DMS 273 treated with DMSO at 0.1 percent for 48 hours (cell line): ENCODE measurements at places on chromosomes 6 and 20.

DNA sequence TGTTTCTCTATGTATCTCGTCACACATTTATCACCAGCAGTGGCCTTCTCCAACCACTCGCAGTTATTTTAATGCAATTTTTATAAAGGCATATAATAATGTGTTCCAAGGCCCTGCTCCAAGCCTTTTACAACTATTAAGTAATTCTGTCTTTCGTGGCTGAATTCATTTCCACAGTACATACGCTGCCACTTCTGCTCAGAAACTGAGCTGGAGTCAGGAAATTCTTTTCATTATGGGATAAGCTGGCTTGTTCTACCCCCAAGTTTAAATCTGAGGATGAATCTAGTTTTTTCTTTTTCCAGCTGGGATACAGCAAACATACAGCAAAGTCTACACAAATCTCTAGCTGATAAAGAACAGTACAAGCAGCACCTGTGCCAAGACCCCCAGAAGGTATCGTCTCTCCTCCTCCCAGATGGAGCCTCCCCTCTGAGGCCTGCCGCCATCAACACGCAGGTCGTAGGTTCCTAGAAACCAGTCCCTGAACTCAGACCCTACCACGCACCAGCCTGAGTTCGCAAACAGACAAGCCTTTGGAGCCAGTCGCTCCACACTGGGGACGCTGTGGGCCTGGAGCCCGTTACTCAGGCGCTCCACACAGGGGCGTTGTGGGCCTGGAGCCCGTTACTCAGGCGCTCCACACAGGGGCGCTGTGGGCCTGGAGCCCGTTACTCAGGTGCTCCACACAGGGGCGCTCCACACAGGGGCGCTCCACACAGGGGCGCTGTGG is 263.5 kb downstream of the THBS2 start:
- no peak for DNase-seq

GRCh38 chr6:7142918-7143475 is 35.2 kb downstream of the RREB1 start:
- no peak for DNase-seq

- no peak for DNase-seq
Observed at GRCh38 chr6:122025104-122025503, 374.3 kb upstream of the HSF2 start.

GRCh38 chr20:4563534-4563933 is 158.2 kb upstream of the PRND start:
- no peak for DNase-seq

DNA sequence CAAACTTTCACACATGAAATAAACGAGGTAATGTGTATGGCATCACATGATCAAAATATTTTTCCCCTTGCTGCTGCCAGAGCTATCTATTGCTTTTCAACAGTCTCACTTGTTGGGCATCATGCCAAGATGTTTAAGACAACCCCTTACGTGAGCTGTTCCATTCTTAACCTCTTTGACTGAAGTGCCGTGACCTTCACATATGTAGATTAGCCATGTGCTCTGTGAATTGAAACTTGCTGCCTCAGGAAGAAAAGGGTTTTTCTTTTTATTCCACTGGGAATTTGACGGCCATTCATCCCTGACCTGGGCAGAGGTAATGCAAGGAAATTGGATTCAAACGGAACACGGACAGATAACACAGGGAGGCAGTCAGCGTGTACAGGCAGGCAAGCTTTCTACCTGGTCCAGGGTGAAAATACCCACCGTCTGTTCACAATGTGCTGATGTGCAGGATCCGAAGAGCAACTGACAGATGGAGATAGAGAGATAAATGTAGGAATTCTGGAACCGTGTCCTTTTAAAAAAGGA is 14.2 kb downstream of the ARID1B start:
- DNase-seq: peak; percentile 89

DNA sequence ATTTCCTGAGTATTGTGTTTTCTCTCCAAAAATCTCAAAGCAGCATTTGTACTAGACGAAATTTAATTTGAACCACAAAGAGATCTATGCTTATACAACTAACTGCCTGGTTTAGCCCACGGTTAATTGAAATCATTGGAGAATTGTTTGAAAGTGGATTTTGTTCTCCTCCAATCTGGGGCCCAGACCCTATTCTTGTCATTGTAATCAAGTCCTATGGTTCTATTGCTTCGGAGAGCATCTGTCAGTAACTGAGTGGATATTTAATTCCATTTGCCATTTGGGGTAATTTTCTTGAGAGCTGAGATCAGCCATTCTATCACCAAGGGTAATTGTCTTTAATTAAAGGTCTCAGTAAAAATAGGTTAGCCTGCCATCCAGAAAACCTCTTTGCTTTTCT is 117.0 kb upstream of the KCNG1 start:
- no peak for DNase-seq

DNA sequence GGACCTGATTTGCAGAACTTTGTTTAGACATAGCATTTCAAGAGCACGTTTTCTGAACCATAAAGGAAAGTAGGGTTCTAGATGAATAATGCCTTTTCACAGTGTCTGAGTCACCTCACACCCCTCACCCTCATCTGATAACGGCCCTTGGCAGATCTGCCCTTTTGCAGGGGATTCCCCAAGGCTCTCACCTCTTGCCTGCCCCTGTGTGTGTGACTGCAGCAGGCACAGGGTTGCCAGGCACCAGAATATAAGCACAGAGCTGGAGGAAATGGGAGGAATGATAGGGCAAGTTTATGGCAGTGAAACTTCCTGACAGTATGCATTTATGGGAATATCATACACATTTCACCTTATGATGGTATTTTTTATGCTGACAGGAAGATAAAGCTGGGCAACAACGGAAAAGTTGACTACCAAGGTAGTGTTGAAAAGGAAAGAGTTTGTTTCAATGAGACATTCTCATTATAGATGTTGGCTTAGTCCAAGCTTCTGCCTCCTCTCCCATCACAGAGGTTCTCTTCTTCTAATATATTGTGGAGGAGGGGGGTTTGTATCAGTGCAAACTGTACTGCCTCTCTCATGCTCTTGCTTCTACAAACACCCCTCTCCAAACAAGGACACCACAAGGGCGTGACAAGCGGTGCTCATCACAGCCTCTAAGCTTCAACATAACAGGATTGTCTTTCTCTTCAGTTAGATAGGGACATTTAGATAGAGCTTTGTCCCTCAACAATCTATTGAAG is 101.5 kb upstream of the BACH2 start:
- DNase-seq: no peak

- peak; percentile 19 for DNase-seq
Observed at GRCh38 chr6:56933650-56934049, 21.3 kb upstream of the BEND6 start.

DNA sequence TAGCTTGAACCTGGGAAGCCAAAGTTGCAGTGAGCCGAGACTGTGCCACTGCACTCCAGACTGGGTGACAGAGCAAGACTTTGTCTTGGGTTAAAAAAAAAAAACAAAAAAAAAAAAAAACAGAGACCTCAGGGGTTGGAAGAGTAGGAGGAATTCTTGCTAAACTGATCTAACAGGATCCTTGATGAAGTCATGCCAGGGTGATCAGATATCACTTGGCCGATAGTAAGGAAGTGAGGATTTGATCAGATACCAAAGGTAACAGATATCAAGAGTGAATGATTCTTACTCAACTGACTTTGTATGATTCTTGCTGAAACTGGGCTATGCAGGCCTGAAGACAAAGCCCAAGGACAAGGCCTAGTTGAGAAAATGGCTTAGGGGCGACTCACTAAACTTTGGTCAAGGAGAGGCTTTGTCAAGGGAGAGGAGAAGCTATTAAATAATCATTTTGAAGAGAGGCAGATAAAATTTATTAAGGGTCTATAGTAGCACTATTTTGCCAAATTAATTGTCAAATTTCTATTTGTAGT is 624.7 kb downstream of the UTRN start:
- DNase-seq: no peak

GRCh38 chr20:19808498-19808897 is 50.4 kb downstream of the RIN2 start:
- no peak for DNase-seq

- peak; percentile 41 for DNase-seq
Observed at GRCh38 chr20:14055127-14055742, 59.9 kb downstream of the MACROD2 start.

GRCh38 chr6:15264902-15265761 is 19.3 kb downstream of the JARID2 start:
- DNase-seq: no peak

DNA sequence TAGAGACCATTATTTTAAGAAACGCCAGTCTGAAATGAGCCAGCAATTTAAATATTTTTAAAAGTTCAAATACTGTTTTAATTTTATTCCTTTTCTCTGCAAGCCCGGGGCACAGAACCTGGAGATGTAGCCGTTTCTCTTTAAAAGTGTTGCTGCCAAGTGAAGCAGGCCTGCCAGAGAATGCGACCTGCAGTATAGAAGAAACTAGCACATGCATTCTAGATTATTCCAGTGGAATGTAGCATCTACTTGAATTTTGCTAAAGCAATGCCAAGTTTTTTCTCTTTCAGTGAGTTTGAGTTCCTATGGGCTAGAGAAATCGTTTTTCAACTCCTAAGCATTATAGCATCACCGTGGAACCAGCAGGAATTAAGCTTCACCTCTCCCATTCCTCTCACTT is 101.3 kb downstream of the QRSL1 start:
- DNase-seq: no peak

DNA sequence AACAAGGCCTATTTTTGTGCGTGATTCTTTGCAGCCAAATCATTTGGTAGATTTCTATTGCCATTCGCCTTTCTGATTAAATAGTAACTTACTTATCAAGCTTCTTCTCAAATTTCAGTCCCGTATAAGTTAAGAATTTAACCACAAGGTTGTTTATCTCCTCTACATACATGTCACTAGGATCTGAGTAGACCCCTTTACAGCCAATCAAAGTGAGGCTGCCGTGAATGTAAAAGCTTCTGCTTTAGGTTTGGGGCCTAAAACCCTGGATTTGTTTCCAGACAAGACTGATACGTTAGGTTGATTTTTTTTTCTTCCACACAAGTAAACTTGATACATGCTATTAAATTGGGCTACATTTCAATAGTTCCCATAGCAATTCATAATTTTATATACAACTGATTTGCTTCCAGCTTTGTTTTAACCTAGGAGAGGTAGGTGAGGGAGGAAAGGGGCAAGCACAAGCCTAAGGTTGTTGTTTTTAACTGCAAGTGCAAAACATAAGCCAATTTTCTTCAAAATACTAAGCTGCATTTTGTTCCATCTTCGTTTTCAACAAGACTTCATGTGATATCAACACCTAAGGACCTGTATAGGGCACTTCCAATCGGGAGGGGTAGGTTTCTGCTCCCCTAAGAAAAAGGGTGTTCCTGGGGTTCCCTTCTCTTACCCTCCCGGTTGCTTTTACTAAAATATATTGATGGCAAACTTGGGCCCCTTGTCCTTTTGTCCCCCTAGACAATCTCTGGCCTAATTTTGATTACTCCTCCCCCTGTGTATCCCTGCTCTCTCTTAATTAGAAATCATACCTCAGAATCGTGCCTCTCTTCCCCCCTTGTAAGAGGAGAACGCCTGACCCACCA is 1.7 kb downstream of the RANBP9 start:
- no peak for DNase-seq

DNA sequence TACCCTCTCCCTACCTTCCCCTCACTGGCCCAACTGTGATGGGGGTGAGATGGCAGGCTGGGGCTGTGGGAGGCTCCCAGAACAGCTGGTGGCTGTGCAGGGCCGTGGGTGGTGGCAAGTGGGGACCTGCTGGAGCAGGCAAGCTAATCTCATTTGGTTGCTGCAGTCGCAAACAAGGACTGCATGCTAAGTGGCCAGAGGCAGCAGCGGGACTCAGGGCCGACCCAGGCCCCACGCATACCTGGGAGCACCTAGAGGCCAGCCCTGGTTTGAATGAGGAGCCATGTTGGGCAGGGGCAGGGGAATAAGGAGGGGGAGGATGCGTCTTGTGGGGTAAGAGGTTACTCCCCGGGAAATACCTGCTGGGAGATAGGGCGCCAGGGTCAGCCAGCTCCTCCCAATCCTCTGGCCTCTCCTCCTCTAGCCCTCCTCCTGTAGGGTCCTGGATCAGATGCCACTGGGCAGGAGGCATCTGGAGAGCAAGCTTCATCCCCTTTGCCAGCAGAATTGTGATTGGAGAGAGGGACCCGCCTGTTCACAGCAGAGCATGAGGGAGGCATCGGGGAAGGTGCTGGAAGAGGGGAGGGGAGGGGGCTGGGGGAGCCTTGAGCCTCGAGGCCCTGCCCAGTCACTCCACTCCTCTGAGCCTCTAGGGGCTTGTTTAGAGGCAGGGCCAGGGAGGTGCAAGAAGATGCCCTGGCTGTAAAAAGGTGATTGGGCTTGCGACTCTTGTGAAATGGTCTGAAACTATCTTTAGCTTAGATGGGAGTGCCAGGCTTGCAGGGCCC is 24.3 kb upstream of the CDH22 start:
- peak; percentile 89 for DNase-seq

GRCh38 chr6:149453597-149454345 is 31.0 kb downstream of the ZC3H12D start:
- DNase-seq: no peak

GRCh38 chr6:150016324-150017185 is 8.8 kb downstream of the RAET1L start:
- peak; percentile 21 for DNase-seq

DNA sequence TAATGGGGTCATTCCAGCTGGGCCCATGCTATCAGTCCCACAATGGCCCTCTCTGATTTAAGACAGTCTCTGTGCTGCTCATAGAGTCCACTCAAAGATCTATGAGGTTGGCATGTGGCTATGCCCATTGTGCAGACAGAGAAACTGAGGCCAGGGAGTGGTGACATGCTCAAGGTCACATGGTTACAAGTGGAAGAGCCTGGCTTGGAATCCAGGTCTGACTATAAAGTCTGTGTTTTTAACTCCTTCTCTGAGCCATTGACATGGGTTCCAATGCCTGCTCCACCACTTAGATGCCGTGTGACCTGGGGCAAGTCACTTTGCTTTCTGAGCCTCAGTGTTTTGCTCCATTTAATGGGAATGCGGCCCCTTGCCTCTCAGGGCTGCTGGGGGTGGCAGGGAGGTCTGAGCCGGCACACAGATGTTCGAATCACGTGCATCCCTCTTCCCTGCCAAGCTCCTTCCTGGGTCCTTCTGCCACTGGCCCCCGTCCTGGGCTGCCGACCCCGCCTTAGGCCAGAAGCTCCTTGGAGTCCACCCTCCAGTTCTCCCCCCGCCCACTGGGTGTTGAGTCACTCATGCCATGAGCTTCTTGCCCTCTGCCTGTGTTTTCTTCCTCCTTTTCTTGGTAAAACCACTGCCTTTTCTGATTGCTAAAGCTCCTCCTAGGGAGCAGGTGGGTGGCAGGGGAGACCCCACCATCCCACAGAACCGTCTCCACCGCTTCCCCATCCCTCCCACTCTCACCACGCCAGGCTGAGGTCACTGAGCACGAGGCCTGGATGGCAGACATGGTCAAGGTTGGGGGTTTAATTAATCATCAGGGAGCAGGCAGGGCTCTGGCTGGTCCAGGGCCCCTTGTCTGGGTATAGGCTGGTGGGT is 35.7 kb downstream of the CEBPB start:
- DNase-seq: no peak

DNA sequence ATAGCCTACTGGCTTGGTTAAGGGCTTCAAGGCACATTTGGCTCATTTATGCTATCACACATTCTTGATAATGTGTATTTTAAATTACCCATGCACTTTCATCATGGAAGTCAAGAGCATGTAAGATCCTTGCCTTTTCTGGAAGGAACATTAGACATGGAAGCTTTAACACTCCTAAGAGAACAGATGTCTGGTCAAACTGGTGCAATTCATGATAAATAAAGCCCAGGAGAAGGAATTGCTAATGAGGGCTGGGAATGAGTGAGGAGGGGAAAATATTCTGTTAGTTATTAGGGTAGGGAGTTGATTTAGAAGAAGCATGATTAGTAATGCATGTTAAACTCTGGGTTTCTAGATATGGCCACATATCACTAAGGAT is 688.6 kb upstream of the CITED2 start:
- DNase-seq: peak; percentile 38

- no peak for DNase-seq
Observed at GRCh38 chr6:53544217-53544469, 758 bp downstream of the GCLC start.

GRCh38 chr6:79094938-79095337 is 16.9 kb upstream of the PHIP start:
- DNase-seq: no peak
